ENCODE measurements at places on chromosomes 3 and 15.

GRCh38 chr3:50375258-50375931 is 16.1 kb upstream of the TMEM115 start:
- DNase-seq: no peak

GRCh38 chr3:155946178-155946577 is 75.7 kb downstream of the GMPS start:
- DNase-seq: no peak

DNA sequence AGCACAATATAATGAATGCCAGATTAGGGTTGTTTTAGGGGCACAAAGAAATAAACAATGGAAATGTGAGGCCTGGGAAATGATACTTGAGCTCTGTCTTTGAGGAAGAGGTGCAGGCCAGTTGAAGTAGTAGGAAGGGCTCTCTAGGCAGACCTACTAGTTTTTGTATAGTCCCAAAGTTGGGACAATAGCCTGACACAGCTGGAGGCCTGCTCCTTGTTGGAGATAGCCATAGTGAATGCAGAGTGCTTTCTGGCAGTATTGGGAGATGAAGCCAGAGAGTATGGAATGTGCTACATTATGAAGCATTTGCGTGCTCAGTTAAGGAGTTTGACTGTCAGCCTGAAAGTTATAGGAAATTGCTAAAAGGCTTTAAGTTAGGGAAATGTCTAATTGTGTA is 251.2 kb upstream of the ZPLD1 start:
- no peak for DNase-seq

DNA sequence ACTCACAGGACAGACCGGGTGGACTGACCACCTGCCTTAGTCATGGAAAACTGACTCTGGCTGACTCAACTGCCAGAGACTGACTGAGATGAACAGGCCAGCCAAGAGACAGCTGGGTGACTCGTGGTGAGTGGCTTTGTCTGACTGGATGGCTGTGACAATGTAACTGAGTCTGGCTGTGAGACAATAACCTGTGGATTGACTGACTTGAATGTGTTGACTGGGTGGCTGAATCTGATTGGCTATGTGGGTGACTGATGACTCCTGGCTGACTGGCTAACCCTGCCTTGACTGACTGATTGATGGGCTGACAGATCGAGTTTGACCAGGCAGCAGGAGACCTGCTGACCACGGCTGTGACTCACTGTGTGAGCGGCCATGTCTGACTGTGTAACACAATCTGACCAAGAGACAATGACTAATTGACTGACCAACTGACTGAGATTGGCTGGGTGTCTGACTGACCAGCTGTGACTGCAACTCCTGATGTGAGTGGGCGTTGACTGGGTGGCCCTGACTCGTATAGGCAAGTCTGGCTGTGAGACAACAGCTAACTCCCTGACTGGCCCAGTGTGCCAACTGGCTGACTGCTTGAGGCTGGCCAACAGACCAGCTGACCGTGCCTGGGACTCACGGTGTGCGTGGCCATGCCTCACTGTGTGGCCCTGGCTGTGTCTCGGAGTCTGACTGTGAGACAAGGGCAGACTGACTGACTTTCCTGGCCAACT is 509.1 kb downstream of the SHQ1 start:
- peak; percentile 31 for DNase-seq

DNA sequence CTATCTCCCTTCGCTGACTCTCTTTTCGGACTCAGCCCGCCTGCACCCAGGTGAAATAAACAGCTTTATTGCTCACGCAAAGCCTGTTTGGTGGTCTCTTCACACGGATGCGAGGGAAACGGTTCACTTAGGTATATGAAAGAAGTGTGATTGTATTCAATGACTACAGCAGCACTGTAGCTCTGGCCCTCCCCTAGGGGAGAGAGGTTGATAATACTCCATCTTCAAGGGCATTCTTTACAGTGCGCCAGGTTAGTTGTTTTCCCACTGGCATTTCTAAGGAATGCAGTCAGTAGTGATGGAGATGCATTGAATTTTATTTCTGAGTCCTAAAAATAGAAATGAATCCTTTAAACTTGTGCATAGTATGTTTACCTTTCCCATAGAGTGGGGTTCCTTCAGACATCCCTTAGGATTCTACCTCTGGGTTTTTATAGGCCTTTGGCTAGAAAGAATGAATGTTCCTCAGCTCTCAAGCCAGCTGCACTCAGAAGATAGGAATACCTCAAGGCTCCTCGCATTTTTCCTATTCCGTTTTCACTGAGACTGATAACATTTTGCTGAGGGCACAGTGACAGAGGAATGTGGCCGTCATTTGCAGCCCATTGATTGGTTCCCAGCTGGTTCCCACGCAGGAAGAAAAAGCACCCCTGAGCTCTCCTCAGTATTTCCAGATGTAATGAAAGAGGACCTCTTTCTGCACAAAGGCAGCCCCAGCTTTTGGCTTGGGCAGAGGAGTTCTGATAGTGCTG is 131.8 kb upstream of the C2CD4B start:
- no peak for DNase-seq

DNA sequence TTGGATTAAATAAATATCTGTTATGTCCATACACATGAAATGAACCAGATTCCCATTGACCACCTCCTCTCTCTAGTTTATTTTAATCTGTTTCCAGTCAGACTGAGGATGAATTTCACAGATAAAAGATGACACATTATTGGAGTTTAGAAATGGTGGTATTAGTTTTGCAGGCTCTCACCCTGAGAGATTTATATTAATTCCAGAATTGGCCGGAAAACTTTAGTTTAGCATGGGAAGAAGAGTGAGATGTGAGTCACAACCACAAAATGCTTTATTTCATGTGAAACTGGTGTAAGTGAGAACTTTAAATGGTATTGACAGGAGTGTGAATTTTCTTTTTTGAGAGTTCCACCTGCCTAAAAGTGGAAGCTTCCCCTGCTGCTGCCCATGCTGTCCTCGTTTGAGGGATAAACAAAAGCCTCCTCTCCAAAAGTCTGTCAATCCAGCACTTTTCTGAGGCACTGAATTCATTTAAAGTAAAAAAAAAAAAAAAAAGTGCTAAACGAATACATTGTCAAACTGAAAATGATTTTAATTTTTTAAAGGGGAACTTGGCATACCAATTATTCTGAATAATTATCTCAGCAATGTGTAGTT is 65.1 kb upstream of the EPHA3 start:
- no peak for DNase-seq

DNA sequence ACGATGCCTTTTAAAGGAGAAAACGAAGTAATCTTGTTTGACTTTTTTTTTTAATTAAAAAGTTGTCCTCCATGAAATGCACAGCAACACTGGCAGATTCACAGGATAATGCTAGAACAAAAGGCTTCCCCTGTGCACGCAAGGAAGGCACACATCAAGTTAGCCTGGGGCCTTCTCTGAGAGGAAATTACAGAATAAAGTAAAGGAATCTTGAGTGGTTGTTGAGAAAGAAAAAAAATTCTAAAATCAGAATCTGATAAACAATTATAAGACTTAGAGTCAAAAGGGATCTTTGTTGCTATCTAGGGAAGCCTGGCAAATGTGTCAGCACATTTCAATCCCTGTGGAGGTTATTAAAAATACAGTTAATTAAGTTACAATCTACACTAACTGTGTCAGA is 946.0 kb downstream of the IGSF11 start:
- no peak for DNase-seq

Measured in CD4-positive, alpha-beta T cell treated with Interleukin-17A for 4 hours (primary cell).